ENCODE measurements at places on chromosomes 1 and 21. TPM values are rescaled to one million over a fixed set of nuclear protein-coding genes. Genes with fewer than 3 reads are reported as not detected.

CDA gene
- total RNA-seq = 13.1 TPM

NPHS2 gene
- total RNA-seq = not detected

GNAI3 gene
- 9.4 TPM for total RNA-seq

NBPF4 gene
- total RNA-seq = not detected

CA6 gene
- total RNA-seq = not detected

PPM1J gene
- total RNA-seq = 1.8 TPM

NTNG1 gene
- total RNA-seq = 0.65 TPM

CLCA4 gene
- 0.10 TPM for total RNA-seq

TPTE gene
- not detected for total RNA-seq

ZNF326 gene
- 24.3 TPM for total RNA-seq

KIF26B gene
- 3.5 TPM for total RNA-seq

KANK4 gene
- total RNA-seq = 0.51 TPM

GNAT2 gene
- total RNA-seq = not detected

S100A11 gene
- total RNA-seq = 555 TPM

HMCN1 gene
- 21.2 TPM for total RNA-seq

TGFB2 gene
- 5.1 TPM for total RNA-seq

CAPN8 gene
- not detected for total RNA-seq

PLEKHA6 gene
- 4.5 TPM for total RNA-seq

DTL gene
- 15.2 TPM for total RNA-seq

TNFRSF18 gene
- 5.2 TPM for total RNA-seq

PLEKHN1 gene
- total RNA-seq = 1.3 TPM

YBEY gene
- total RNA-seq = 13.9 TPM

UBE2U gene
- not detected for total RNA-seq

RPE65 gene
- not detected for total RNA-seq

MAP3K7CL gene
- total RNA-seq = 11.4 TPM

FCRL6 gene
- 17.8 TPM for total RNA-seq

SPRR2E gene
- not detected for total RNA-seq

TRAF3IP3 gene
- 109 TPM for total RNA-seq

RIMKLA gene
- total RNA-seq = 0.43 TPM

SLC45A3 gene
- total RNA-seq = 22.8 TPM

APH1A gene
- 132 TPM for total RNA-seq

RUNX1 gene
- total RNA-seq = 65.9 TPM

CLDN17 gene
- total RNA-seq = not detected

FGR gene
- 131 TPM for total RNA-seq

CSRP1 gene
- total RNA-seq = 360 TPM

PRAMEF8 gene
- total RNA-seq = not detected

PLD5 gene
- 0.17 TPM for total RNA-seq

ATPAF1 gene
- total RNA-seq = 32.3 TPM

NHLH1 gene
- not detected for total RNA-seq

PNRC2 gene
- total RNA-seq = 120 TPM

RPS6KC1 gene
- total RNA-seq = 24.6 TPM

C1orf226 gene
- 1.5 TPM for total RNA-seq
